CD4-positive, alpha-beta T cell treated with Interleukin-17A for 1 hour (primary cell): ENCODE measurements at places on chromosomes 11 and 22.

GRCh38 chr11:4203603-4204360, 109.2 kb downstream of the RRM1 start:
- DNase-seq = no peak

DNA sequence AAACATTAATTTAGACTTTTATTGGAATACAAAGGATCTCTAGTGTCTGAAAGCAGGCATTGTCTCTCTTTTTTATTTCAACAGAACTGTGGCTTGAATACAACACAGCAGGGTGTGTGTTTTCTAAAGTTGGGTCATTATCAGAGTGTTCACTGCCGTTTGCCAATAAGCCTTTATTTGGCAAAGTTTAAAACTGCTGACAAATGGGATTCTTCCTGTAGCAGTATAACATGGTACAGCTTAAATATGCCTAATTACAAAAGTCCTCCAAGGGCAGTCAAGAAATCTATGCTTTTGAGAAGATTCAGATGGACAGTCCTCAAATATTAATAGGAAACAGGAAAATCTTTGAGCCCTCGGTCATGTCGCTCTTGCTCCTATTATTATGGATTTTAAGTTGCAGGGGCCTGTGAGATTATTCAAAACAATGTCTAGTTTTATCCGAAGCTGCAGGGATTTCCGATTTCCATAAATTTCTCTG, 199.9 kb downstream of the MAML2 start:
- no peak for DNase-seq

DNA sequence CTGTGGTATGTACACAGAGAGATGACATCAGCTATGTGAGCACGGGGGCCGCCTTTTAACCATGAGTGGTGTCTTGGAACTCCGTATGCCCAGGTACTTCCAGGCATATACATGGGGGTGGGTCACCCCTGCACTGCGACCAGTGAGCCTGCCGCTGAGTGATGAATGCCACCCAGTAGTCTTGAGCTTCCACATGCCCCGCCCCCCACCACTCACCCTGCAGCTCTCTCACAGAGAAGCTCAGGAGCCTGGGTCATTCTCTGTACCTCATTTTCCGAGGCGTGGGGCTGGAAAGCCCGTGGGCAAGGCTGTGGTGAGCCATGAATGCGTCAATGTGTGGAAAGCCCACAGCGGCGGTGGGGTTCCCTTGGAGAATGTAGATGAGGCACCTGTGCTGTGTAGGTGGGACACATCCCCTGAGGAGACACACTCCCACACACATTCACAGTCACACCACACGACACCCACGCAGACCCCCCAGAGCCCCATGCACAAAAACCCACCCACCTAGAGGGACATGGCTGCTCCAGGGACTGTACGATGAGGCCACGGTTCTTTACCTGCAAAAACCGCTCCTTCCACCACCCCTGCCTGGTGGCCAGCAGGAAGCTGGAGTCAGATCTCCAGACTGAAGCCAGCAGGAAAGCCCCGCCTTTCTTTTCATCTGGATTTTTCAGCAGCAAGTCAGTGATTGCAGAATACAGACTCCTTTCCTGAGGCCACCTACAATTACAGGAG, 67.6 kb downstream of the PIWIL3 start:
- DNase-seq = no peak

- no peak for DNase-seq
Observed at GRCh38 chr11:19430754-19431398, 190.1 kb upstream of the E2F8 start.

- peak; percentile 62 for DNase-seq
Observed at GRCh38 chr11:61110255-61111049, 8.2 kb downstream of the CD5 start.

- no peak for DNase-seq
Observed at GRCh38 chr11:13993096-13993765, 30.7 kb downstream of the SPON1 start.
